Fibroblast of lung (primary cell): ENCODE measurements at places on chromosomes 1 and 21.
A peak's percentile ranks its signal among the peaks of the same experiment; 100 is the strongest.

DNA sequence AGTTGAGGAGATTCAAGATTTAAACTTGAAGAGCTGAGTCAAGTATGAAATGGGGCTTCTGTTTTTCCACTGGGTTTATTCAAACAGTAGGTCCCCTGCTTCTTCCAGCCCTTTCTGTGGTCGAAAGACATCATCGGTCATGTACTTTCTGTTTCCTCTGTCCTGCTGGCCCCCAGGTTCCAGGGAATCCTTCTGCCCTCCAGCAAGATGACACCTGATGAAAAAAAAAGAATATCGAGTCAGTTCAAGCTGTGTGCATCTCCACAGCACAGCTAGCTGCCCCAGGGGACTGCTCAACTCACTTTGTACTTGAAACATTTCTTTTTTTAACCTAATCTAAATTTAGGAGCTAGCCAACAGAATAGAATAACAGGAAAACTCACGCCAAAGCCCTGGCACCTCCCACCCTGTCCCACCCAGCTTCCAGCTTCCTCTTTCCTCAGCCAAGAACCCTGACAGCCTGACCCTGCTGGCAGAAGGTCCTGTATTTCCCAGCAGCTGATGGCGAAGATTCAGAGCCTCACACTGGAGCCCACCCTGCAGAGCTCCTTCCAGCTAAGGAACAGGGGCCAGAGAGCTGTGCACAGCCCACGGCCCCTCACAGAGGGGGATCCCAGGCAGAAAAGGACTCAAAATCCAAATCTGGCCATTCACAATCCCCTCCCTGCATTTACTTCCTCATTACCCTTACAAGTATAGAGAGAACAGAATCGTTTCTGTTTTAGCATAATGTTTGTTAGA, 176.5 kb downstream of the PSMG1 start:
- DNase-seq, result peak; percentile 63

DNA sequence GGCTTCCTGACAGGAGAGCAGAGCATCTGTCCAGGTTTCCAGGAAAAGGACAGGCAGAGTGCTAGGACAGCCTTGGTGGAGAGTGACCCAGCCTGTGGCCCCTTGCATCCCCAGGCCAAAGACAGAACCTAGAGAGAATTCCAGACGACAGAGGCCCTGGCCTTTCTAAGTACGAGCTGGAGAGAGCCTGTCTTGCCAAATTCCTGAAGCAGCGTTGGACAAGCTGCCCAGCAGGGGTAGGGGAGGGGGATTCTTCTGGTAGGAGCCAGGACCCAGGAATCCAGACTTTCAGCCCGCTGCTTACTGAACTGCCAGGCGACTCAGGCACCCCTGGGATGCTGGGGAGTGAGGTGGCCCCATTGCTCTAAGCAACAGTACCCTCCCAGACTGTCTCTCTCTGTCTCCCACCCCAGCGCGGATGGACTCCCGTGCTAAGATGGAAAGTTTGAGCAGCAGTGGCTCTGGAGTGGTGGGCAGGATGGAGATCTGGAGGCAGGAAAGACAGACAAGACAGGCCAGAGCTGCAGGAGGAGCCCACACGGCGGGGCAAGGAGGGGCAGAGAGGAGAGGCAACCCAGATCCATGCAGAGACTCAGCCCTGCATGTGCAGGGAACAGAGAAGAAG, 8.8 kb upstream of the PEAR1 start:
- no peak for DNase-seq

DNA sequence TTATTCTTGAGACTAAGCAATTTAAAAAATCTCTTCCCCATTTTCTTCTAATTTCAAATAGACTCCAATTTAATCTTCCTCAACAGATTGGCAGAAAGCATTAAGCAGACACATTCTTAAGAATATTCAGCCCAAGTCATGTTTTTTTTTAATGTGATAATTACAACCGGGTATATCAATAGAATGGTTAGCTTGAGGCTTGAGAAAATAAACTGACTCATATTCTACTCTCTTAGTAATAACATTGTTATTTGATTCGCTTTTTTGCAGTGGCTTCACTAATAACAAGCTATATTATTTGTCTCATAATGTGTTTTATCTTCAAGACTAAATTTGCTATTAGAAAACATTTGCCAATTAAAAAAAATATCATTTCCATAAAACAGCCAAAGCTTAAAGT, 488.6 kb upstream of the RGS18 start:
- peak; percentile 50 for DNase-seq

- peak; percentile 26 for DNase-seq
Measured at GRCh38 chr1:64318428-64318827, 115.0 kb downstream of the UBE2U start.

- no peak for DNase-seq
Measured at GRCh38 chr1:205449254-205449749, 6.5 kb downstream of the BLACAT1 start.

DNA sequence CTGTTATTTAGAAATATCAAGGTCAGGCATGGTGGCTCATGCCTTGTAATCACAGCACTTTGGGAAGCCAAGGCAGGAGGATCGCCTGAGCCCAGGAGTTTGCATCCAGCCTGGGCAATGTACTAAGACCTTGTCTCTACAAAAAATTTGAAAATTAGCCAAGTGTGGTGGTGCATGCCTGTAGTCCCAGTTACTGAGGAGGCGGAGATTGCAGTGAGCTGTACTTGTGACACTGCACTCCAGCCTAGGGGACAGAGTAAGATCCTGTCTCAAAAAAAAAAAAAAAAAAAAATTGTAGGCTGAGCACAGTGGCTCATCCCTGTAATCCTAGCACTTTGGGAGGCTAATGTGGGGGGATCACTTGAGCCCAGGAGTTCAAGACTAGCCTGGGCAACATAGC, 45.3 kb downstream of the PIK3CD start:
- DNase-seq, result no peak

DNA sequence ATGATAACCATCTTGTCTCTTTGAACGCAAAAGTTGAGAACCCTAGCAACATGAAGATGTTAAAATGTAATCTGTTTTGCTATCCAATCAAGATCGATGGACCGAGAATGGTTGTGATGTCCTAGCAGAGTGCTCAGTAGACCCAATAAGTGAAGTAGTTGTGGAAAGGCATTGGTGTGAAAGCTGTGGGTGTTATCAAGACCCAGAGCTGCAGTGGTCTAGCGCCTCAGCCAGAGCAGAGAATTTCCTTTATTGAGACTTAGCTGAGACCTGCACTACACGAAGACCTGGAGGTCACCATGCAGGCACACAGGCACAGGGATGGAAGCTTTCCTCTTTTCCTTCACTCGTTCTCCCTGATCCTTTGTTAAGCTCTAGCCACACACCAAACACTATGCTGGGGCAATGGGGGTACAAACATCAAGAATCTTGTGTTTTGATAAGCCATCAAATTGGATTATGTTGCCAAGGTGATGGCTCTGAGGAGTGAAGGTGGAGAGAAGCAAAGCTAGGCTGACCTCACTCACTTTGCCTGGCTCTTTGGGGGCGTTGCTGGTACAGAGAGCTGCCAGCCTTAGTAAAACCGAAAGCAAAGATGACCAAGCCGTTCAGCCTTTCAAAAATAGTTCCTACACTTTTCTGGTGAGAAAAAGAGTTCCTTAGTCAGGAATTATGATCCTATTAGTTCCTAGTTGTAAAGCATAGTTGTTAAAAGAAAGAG, 24.1 kb downstream of the METTL13 start:
- no peak for DNase-seq

DNA sequence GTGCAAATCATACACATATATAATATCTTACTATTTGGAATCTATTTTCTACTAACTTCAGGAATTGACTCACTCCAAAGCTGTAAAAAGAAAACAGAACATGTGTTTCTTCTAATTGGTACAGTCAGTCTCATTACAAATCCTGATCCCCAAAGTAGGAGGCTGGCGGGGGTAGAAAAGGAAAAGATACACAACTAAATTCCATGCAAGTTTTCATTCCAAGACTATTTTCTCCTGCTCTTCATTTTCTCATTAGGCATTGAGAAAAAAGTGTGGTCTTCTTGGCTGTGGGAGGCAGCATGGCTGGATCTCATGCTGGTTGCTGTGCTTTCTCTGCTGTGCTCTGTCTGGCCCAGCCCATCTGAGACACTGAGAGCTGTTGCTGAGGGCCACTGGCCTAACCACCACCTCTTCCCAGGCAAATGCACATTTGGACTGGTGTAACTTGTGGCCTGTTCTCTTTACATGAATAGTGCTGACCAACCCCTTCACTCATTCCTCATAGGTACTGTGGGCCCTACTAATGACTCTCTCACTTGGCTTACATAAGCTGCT, 1107.5 kb upstream of the B3GALT2 start:
- no peak for DNase-seq

DNA sequence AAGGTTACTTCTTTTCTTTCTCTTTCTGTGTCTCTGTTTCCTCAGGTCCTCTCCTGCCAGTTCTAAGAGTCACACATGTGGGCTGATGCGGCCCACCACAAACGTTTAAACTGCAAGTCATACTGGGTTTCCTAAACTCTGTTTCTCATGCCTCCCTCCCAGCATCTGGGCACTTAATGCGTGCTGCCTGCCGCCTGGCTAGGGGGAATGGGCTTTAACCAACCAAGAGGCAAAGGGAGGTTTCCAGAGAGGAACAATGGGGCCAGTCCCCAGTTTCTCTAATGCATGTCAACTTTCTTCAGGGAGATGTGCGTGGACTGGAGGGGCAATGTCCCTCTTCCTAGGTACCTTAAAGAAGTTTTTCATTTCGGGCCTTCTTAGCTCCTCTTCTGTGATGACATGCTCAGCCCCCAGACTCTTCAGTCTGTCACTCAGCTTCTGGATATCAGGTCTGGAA, 19.9 kb upstream of the SRSF4 start:
- no peak for DNase-seq

DNA sequence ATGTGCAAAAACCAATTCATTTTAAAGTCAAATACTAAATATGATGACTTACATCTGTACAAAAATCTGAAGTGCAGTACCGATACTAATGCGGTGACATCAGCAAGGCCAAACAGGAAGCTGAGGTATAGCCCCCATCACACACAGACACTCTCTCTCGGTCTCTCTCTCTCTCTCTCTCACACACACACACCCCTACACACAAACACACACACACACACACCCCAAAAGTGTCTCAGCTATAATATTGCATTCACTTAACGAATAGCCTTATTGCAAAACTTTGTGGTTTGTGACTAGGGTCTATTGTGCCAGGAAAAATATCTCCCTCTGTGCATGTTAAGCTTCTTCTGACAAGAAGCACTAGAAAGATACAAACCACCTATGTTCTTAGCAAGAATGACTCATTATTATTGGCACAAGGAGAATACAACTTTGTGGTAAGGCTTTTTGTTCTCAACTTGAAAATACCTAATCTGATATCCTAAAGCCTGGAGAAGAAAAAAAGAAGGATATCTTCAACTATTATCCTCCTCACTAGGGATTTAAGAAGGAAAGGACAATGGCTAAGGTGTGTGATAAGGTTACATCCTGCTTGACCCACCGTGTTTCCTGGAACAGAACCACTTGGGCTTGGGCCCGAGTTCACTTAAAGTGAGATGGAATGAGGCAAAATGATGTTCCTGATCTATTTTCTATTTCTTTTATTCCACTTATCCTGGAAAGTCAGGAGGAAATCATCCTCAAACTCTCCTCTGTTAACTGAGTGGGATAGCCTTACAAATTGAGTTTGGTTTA, 107.1 kb downstream of the NIBAN1 start:
- DNase-seq, result peak; percentile 98

DNA sequence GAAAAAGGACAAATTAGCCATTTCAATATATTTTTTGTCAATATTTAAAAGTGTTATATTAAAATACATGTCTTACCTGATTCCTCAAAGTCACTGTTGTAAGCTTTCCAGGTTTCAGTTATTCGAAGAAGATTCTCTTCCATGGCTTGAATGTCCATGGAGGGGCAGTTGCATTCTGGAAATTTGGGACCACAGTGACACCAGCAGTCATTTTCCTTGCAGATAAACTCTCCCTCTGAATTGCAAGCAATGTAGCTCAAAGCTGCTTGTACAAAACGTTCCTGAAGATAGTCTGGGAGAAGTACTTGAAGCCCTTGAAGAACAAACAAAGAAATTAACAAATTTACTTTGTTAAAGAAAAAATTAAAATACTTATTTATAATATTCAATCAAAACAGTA, 251.7 kb downstream of the BRINP3 start:
- no peak for DNase-seq

- peak; percentile 96 for DNase-seq
Measured at GRCh38 chr1:17874231-17874630, 119.1 kb downstream of the ACTL8 start.
